ENCODE measurements at places on chromosomes 16 and 17.

DNA sequence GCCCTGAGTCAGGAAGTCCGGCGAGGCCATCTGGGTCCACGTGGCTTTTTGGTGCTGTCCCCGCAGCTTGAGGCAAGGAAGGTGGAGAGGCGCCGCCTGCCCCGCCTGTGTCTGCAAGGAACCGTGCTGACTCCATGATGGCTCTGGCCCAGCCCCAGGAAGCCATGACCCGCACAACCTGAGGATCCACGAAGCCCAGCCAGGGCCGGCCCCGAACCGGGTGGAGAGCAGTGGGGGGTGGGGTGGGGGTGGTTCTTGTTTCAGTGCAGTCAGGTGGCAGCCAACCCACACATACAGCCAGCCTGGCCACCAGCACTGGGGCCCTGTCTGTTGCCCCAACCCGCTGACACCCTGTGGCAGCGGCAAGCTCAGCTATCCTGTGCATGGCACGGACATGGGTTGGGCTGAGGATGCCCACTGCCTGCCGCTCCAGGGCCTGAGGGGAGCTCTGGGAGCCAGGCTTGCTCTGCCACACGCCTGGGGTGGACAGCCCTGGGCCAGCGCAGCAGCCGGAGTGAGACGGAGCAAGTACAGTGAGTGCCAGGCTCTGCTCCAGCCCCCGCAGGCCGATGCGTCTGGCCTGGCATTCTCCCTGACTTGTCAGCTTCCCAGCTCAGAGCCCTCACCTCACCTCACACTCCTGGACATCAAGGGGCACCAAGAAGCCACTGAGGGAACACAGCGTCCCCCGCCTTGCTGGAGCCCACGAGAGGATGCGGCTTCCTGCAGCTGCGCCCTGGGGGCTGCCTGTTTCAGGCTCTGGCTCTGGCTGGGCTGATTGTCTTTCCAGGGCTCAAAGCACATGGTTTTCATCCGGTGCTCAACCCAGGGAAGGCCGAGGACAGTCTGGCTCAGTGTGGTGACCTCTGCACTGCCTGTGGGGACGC lies 68.8 kb downstream of the LMF1 start:
- no peak for DNase-seq

DNA sequence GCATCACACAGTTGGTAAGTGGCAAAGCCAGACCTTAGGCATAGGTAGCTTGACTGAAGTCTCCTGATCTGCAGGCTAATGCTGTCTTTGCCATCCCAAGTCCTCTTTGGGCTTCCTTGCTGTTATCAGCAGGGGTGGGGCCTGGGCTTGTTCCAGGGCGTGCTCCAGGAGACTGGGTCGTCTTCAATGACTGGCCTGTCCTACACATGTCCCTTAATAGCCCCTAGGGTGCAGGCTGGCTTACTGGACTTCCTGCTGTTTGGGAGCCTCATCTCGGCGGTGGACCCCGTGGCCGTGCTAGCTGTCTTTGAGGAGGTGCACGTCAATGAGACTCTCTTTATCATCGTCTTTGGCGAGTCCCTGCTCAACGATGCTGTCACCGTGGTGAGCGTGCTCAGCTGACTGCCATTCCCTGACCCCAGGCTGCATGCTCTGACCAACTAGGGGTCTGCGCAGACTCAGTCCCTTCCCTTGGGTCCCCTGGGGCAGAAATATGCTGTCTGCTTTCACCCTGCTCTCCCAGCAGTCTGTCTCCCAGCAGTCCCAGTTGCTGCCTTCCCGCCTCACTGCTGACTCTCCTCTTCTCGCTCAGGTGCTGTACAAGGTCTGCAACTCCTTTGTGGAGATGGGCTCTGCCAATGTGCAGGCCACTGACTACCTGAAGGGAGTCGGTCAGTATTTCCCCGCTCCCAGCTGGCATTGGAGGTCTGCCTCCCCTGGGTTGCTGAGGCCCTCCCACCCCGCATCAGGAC lies 6.2 kb downstream of the SLC9A5 start:
- no peak for DNase-seq

DNA sequence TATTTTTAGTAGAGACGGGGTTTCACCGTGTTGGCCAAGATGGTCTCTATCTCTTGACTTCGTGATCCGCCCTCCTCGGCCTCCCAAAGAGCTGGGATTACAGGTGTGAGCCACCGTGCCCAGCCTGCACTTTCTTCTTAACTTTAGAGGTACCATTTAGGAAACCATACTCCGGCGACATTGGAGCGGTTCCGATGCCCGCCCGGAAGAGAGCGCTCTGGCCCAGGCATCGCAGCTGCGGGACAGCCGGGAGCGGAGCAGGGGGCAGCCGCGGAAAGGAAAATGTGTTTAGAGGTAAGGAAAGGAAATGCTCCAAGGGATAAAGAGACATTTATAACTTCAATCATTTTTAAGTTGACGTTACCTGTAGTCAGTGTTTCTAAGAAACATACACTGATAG lies 6.0 kb upstream of the HS3ST3B1 start:
- DNase-seq: no peak

- no peak for DNase-seq
Measured at GRCh38 chr17:7886227-7887037, 2.2 kb upstream of the CHD3 start.

DNA sequence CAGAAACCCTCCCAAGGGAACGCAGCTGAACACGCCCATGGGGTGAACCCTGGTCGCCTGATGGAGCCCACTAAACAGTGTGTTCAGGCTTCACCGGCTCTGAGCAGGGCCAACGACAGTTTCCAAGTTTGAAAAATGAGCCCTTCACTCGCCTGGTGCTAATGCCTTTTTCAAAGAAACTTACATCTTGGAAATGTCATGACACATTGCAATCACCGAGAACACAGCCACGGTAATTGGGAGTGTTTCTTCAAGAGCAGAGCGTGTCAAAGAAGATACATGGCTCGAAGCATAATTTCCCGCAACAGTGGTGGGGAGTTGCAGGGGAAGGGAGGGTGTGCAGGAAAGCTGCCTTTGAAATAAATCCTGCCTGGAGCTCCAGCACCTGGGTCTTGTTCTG lies 463.2 kb downstream of the TMEM114 start:
- DNase-seq: no peak

- DNase-seq: no peak
Measured at GRCh38 chr16:73172973-73173709, 125.2 kb upstream of the ZFHX3 start.

- no peak for DNase-seq
Measured at GRCh38 chr17:21530311-21530710, 154.2 kb downstream of the KCNJ12 start.

GRCh38 chr16:27226476-27226875 lies 23.1 kb downstream of the KDM8 start:
- DNase-seq: no peak

DNA sequence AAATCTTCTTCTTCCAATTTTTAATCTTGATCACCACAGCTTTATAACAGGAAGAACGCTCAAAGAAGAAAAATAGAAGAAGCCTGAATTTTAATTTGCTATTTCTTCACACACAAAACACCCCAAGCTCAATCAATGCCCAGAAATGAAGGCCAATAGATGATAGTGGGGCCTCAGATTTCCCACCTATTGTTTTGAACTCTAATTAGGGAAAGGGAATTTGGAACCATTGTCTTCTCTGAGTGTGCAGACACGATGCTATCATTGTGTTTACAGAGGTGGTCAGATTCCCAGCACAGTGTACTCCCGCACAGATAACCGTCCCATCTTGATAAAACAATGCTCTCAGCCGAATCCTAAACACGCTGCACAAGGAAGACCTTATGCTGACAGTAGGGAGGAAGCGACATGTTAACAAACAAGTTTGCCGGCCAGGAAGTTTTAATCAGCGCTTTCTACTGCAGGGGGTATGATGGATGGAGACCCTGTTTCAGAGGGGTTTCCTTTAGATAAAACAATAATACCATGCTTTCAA lies 684.7 kb downstream of the MAF start:
- no peak for DNase-seq

DNA sequence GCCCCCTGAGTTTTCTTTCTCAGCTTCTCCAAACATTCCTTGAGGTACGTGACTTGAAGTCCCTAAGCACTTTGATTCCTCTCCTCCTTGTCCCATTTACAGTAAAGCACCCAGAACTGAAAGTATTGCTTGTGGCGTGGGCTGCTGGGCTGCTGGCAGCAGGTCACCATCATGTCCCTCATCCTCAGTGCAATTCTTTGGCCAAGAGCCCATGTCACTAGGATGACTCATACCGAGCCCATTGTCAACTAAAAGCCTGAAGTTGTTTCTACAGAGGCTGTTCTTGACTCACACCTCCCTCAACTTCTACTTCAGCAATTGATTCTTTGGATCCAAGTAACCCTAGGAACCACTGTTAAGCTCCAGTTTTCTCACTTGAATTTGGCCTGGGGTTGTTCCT lies 54.3 kb downstream of the KPNA2 start:
- no peak for DNase-seq

- no peak for DNase-seq
Measured at GRCh38 chr16:70653809-70654771, 7.7 kb downstream of the IL34 start.

DNA sequence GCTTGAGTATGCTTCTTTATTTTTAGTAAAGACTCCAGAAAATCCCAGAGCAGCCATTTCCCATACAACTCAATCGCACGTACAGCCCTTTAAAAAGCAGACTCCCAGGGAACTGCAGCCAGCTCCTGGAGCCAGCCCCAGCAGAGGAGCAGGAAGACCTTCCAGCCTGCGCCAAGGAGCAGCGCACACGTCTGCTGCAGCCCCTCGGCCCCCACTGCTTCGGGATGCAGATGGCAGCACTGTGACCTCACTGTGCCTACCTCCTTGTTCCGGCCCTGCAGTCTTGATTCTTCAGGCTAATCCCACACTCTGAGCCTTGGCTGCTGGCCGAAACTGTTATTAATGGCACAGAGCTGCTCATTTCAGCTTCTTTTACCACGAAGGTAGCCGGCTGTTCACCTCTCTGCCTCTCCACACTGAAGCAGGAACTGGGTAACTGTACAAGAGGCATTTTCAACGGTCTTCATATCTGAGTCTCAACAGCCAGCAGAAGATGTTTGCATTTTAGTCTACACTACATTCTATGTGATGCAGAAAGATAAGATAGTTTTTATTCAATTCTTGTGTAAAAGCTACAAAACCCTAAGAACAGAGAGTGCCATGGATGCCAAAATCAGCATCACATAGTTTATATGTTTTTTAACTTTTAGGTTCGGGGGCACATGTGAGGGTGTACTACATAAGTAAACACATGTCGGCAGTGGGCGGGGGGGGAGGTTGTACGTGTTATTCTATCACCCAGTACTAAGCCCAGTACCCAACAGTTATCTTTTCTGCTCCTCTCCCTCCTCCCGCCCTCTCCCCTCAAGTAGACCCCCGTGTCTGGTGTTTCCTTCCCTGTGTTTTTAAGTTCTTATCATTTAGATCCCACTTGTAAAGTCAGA lies 130.9 kb downstream of the ANKRD11 start:
- no peak for DNase-seq

- DNase-seq: no peak
Measured at GRCh38 chr17:5942687-5943086, 127.5 kb upstream of the WSCD1 start.

- no peak for DNase-seq
Measured at GRCh38 chr16:74291176-74291575, 5.4 kb upstream of the PSMD7 start.

- DNase-seq: no peak
Measured at GRCh38 chr16:73317321-73317857, 269.5 kb upstream of the ZFHX3 start.

Measured in activated gamma-delta T cell (primary cell).